ENCODE measurements at places on chromosomes 5 and 9.

GRCh38 chr5:35182910-35183535, 47.3 kb downstream of the PRLR start:
- no peaks in the 10 kb centered on the region for H3K36me3 ChIP-seq
- no peaks in the 10 kb centered on the region for H3K27me3 ChIP-seq
- H3K4me3 ChIP-seq, result no peak overlapping the region
- H3K27ac ChIP-seq, result no peak overlapping the region
- H3K4me1 ChIP-seq, result no peaks in the 10 kb centered on the region

DNA sequence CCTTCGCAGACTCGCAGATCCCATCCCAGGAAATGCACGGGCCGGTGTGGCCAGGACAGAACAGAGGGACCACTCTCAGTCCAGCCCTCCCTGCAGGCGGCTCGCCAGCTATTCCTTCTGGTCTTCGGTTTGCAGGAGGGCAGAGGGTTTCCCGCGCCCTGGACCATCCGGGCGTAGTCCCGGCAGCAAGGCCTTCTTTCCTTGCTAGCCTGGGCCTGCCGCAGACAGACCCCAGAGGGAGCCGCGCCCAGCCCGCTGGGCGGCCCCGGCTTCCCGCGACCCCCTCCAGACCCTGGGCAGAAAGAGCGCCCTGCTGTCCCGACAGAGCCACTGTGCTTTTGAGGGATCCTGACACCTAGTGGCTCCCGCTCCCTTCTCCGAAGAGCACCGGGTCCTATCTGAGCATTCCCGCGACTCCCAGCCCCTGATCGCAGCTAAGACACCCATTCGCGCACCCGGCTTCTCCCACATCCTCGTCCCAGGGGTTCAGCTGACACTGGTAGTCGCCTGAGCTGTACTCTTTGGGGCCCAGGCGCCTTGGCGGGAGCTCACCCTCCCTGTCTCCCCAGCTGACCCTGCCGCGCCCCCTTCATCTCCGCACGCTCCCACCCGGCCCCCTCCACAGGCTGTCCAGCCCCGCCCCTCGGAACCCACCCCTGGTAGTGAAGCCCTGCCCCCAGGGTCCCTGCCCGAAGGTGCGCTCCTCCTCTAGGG, 1.1 kb downstream of the CFAP90 start:
- no peaks in the 10 kb centered on the region for H3K27me3 ChIP-seq
- DNase-seq, result no peak
- H3K4me1 ChIP-seq, result peaks cover 5% of the 10 kb centered on the region
- no peaks in the 10 kb centered on the region for H3K36me3 ChIP-seq
- H3K27ac ChIP-seq, result no peak overlapping the region
- H3K4me3 ChIP-seq, result peak overlapping the region; percentile 35

DNA sequence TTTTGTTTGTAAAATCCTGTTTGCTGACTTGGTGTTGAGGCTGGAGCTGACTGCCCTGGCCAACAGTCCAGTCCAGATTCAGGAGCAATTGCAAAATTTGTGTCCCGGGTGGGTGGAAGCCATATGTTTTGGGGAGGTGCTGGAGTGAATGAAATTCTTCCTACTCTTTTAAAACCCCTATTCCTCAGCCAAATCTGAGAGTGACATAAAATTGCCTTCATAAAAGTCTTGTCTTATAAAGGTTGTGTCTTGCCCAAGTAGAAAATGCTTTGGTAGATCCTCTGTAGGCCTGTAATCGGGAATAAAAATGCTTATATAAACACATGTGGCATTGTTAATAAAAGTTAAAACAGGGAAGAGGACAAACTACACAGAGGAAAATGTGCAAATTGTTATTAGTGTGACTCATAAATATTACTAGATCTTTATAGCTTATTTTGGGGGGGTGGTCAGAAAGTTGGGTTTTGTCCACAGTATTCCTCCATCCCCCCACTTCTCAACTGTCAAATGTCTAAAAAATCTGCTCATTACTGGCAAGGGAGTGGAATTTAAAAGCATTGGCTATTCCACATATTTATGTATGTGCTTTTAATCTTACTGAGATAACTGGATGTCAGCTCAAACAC, 45.6 kb downstream of the NNT start:
- no peak overlapping the region for H3K27ac ChIP-seq
- H3K36me3 ChIP-seq, result no peaks in the 10 kb centered on the region
- DNase-seq, result peak; percentile 26
- H3K4me1 ChIP-seq, result peaks cover 10% of the 10 kb centered on the region
- no peak overlapping the region for H3K4me3 ChIP-seq

- peaks cover 25% of the 10 kb centered on the region for H3K27me3 ChIP-seq
- no peaks in the 10 kb centered on the region for H3K4me1 ChIP-seq
- no peak overlapping the region for H3K4me3 ChIP-seq
- no peak for DNase-seq
- H3K36me3 ChIP-seq, result no peaks in the 10 kb centered on the region
Measured at GRCh38 chr9:136645352-136645902, 17.3 kb upstream of the EGFL7 start.

DNA sequence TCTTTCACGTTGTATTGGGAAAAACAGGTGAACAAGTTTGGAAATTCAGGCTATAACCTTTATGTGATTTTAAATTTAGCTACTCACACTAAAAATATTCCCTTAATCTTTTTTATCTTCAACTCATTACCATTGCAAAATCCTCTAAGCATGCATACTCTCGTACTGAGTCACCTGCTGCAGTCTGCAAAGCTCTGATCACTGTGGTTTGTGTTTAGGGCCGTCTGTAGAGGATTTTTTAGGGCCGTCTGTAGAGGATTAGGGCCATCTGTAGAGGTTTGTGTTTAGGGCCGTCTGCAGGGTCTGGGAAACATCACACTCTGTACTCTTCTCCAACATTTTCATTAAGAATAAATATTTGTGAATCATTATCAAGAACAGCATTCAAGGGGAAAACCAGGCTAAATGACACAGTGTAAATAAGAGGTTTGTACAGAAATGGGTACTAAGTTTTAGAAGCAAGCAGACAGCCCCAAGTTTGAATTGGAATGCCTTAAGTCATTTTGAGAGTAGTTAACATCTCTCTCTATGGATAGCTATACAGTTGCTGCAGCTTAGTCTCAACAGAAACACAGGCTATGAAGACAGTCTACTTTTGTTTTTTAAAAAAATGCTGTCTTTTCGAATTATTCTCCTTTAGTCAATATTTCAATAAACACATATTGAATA, 155.0 kb upstream of the TSLP start:
- no peaks in the 10 kb centered on the region for H3K27me3 ChIP-seq
- peaks cover 11% of the 10 kb centered on the region for H3K4me1 ChIP-seq
- H3K27ac ChIP-seq, result no peak overlapping the region
- H3K4me3 ChIP-seq, result no peak overlapping the region

DNA sequence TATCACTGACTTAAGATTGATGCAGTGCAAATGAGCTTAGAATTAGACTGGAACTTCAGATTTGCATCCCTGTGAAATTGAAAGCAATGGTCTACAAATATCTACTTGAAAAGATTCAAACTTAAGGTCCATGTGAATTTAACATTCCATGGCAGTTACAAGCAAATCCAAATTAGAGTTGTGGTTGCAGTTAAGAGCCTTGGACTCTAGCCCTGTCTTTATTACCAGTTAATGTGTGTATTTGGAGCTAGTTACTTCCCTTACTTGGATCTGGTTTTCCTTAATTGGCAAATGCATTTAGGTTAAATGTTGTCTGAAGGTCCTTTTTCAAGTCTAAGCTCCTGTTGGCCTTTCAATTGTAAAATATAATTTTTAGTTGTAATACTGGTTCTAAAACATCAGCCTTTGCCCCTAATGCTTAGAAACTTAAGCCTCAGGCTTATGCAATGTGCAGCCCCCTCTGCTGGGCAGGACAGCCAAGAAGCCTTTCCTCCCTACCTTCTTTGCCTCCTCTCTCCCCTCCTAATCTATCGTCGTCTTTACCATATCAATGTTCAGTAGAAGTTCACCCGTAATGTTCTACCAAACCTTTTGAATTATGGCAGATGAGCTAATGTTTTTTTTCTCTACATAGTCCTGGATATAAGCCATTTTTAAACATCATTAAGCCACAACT, 59.5 kb downstream of the ERMP1 start:
- no peaks in the 10 kb centered on the region for H3K27me3 ChIP-seq
- no peaks in the 10 kb centered on the region for H3K36me3 ChIP-seq
- no peaks in the 10 kb centered on the region for H3K4me1 ChIP-seq
- no peak for DNase-seq
- H3K27ac ChIP-seq, result no peak overlapping the region
- H3K4me3 ChIP-seq, result no peak overlapping the region
